ENCODE measurements at places on chromosomes 2 and 18.

GRCh38 chr18:76571689-76572088, 76.6 kb upstream of the ZNF516 start:
- no peak for DNase-seq

- no peak for DNase-seq
These were observed 76.2 kb downstream of the NPAS2 start for GRCh38 chr2:100895934-100896685.

DNA sequence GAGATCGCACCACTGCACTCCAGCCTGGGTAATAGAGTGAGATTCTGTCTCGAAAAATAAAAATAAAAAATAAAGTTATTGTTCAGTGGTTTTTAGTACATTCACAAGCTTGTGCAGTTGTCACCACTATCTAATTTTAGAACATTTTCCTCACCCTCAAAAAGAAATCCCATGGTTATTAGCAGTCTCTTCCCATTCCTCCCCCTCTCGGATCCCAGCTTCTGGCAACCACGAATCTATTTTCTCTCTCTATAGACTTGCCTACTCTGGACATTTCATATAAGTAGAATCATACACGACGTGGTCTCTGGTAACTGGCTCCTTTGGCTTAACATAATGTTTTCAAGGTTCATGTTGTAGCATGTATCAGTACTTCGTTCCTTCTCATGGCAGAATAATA, 38.6 kb downstream of the CABLES1 start:
- DNase-seq = no peak

DNA sequence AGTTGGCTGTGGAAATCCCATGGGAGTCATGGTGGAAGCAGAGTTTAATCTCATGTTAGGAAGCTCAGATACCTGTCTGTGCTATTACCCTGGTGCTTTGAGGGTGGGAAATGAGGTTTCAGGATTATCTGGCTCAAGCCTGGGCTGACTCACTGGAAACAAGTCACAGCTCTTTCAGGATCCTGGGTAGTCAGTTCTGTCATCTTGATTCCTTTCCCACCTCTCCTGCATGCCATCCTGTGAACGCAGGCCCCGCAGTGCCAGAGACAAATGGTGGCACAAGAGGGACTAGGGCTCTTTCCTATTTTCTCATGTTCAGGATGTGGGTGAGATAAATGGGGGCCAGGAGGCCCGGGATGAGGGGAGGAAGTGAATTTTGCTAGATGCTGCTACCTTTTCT, 3.7 kb upstream of the FAM136A start:
- DNase-seq = no peak

GRCh38 chr2:234193977-234194563, 143.6 kb downstream of the SPP2 start:
- no peak for DNase-seq

- DNase-seq = no peak
These were observed 68.6 kb upstream of the SMIM21 start for GRCh38 chr18:75496151-75496550.

DNA sequence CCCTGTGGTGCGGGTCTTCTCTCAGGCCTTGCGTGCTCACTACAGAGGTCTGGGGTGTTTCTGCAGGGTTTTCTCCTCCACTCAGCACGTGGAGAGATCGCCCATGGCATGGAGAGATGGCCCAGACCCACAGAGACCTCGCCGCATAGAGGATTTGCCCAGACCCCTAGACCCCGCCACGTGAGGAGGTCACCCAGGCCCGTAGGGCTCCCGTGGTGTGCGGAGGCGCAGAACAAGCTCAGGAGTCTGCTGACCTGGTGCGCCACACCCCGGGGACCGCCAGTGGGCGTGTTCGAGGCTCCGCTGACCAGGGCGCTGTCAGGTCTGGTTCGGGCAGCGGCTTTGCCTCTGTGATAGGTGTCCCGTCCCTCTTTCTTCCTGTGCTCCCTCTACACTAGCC, 64.5 kb downstream of the ADI1 start:
- DNase-seq = no peak

DNA sequence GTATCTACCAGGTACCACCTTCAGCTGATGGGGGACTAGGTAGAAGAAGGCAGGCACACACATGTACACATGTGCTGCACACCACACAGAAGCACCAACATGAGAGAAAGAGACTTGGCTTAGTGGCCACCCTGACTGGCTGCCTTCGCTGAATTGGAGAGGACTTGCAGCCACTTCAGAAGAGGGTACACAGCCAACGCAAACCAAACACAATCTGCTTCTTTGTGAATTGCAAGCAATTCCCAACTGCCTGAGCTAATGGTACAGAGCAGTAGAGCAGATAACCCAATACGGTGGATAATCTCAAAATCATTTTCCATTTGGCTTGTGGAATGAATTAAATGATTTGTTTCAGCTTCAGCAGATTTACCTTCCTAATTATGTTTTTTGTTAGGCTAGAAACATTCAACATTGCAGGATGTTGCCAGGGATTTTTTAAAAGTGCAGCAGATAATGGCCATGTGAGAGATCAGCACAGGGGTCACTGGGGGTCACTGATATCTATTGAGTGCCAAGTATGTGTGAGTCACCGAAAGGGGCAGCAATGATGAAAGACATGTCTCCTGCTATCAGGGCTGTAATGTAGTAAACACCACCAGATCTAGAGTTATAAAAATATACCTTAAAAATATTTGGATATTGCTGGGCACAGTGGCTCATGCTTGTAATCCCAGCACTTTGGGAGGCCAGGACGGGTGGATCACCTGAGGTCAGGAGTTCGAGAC, 652.6 kb downstream of the BCL11A start:
- no peak for DNase-seq

DNA sequence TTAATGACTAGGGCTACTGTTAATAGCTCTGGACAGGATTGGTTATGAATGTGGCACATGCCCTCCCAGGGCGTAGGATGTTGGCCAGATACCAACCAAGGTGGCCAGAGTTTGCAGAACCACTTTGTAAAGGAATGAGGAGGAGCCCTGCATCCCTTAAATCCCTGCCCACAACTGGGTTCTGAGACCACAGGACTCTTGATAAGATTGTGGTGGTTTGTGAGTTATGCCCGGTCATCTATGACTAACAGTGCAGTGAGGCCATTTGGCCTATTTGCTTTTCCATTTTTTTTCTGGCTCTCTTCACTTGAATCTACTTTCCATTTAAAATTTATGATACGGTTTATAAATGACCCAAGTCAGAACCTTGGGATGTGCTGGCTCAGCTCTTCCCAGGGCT, 294.5 kb downstream of the PRKCE start:
- DNase-seq = no peak

DNA sequence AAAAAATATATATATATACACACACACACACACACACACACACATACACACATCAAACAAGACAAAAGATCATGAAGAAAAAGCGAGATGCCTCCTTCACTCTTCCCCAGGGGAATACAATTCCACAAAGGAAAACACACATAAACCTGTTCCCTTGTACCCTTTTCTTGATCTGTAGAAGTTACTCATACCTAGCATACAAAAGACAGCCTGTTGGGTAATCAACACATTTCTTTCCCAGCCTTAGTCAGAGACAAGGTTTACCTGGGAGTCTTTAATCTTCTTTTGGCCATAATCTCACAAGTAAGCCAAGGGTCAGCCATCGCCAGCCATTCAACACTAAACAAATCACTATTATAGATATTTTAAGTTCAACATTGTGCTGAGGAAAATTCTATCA, 407.0 kb downstream of the SUCLG1 start:
- no peak for DNase-seq

- DNase-seq = no peak
These were observed 51.5 kb downstream of the SMIM21 start for GRCh38 chr18:75376004-75376403.

GRCh38 chr2:96832754-96833507, 10.9 kb downstream of the ANKRD23 start:
- no peak for DNase-seq

DNA sequence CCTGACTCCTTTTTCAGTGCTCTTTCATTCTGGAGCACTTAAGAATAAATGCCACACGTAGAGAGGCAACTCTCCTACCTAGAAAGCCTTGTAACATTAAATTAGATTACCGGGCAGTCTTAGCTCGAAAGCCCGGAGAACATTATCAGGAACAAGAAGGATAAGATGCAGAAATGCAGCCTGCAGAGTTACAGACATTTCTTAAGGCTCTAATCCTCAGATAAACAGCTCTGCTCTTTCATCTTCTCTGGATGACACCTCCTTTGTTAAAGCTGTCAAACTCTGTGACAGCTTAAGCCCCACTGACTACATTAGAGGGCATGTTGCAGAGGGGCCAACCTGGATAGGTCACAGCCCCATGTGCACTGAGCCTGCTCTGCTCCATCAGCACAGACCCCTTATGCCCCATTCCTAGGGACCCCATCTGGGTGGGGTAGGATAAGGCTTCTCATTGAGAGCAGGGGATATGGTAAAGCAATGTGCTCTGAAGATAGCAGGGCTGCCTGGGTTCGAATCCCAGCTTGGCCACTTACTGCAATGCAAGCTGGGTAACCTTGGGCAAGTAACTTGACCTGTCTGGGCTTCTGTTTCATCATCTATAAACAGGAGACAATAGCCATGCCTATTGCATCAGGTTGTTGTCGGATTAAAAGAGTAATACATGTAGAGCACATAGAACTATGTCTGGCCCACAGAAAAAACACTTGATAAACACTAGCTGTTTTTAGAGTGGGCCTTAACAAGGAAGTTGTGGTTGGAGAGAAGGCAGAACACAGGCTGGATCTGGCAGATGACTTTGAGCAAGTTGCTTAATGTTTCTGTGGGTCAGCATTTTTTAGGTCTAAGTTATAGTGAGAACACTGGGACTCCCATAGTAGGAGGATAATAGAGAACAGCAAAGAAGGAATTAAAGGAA, 111.4 kb downstream of the THNSL2 start:
- DNase-seq = no peak

DNA sequence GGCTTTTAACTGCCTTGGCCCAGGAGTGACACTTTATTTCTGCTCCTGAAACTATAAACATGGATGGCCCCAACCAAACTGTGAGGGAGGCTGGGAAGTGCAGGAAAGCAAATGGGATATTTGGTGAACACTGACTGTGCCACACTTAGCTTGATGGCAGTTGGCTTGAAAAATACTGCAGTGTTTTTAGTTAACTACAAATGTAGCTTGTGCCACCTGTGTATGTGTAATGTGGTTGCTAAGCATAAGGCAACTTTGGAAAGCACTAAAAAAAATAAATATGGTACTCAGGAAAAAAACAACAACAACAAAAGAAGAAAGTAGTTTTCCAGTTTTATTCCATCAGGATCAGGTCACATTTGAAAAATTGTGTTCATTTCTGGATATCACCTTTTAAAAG, 73.8 kb downstream of the CD28 start:
- DNase-seq = no peak

GRCh38 chr2:121640380-121641316, 8.6 kb downstream of the CLASP1 start:
- DNase-seq = no peak

DNA sequence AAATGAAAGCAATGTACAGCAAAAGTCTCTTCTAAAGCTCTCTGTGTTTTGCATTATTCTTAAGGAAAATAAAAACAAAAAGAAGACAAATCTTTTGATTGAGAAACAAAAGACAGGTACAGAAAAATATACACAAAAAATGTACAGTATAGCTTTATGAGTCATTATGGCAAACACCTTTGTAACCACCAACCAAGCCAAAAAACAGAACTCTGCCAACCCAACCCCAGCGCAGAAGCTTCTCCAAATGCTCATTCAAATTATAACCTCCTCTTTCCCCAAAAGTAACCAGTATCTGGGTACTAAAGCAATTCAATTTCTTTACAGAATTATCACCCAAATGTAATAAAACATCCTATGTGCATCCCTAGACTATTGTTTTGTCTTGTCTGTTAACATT, 255.9 kb upstream of the STON1 start:
- DNase-seq = no peak

GRCh38 chr2:953975-954686, 3.5 kb downstream of the SNTG2 start:
- DNase-seq = no peak

Data from ureter (tissue), 1 donor.